T-helper 17 cell (primary cell): ENCODE measurements at places on chromosomes 13 and 19. TPM values are rescaled to one million over a fixed set of nuclear protein-coding genes. Genes with fewer than 3 reads are reported as not detected.
A peak's percentile ranks its signal among the peaks of the same experiment; 100 is the strongest.

MAMSTR gene
- 0.42 TPM for total RNA-seq

ANGPTL8 gene
- total RNA-seq: not detected

REEP6 gene
- 2.3 TPM for total RNA-seq

GJB6 gene
- 3.3 TPM for total RNA-seq

ZNF888 gene
- 4.4 TPM for total RNA-seq

SLC25A41 gene
- not detected for total RNA-seq

ZNF581 gene
- 26.3 TPM for total RNA-seq

GSX1 gene
- not detected for total RNA-seq

NOVA2 gene
- total RNA-seq: not detected

DCT gene
- total RNA-seq: 0.16 TPM

OVOL3 gene
- total RNA-seq: not detected

IGFL4 gene
- total RNA-seq: not detected

CRLF1 gene
- total RNA-seq: not detected

ADAT3 gene
- total RNA-seq: 6.4 TPM

- no peak for DNase-seq
Measured at GRCh38 chr19:29639086-29639485, 26.2 kb upstream of the PLEKHF1 start.

DNA sequence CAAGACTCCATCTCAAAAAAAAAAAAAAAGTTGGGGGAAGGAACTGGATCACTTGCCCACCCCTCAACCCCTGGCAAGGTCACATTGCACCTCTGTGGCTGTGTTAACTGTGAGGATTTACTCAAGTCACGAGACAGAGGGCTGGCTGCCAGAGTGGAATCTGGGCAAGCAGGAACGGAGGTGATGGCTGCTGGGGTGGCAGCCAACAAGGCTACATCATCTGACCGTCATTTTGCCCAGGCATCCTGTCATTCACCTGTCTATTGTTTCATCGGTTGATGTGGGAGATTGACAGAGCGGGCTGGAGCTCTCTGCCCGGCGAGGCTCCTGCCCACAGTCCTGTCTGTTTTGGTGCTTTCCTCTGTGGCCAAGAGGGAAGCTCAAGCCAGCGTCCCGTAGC is 75.7 kb downstream of the DPF1 start:
- no peak for DNase-seq

- no peak for DNase-seq
Measured at GRCh38 chr19:58395979-58396627, 647 bp downstream of the RNF225 start.

DNA sequence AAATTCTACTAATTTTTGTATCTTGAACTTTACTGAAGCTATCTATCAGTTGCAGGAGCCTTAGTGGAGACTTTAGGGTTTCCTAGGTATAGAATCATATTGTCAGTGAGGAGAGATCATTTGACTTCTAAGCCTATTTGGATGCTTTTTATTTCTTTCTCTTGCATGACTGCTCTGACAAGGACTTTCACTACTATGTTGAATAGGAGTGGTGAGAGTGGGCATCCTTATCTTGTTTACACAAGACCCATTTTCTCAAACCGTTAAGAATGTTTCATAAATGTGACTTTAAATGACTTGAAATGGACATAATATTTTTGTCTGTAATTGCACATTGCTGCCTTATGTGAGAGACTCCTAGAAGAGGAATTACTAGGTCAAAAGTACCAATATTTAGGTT is 17.9 kb upstream of the CSNK1A1L start:
- DNase-seq: no peak

DNA sequence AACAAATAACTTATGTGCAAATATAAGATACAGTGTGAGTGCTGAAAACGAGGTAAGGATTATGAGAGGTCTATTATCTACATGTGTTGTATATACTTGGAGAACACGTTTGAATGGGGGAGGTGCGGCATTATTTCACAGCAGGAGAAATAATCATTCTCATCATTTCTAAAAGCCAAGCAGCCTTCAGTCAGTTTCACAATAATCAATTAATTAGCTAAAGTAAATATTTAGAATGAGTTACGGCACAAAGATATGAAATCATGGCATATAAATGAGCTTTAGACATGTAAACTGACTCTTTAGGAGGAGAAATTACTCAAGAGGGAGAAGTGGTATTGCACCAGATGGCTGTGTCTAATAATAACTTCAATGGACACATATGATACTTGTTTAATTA is 366.6 kb downstream of the DNAJC15 start:
- no peak for DNase-seq

- DNase-seq: no peak
Measured at GRCh38 chr19:23799321-23799720, 40.6 kb upstream of the ZNF681 start.

GRCh38 chr13:67095621-67096020 is 134.5 kb downstream of the PCDH9 start:
- no peak for DNase-seq

DNA sequence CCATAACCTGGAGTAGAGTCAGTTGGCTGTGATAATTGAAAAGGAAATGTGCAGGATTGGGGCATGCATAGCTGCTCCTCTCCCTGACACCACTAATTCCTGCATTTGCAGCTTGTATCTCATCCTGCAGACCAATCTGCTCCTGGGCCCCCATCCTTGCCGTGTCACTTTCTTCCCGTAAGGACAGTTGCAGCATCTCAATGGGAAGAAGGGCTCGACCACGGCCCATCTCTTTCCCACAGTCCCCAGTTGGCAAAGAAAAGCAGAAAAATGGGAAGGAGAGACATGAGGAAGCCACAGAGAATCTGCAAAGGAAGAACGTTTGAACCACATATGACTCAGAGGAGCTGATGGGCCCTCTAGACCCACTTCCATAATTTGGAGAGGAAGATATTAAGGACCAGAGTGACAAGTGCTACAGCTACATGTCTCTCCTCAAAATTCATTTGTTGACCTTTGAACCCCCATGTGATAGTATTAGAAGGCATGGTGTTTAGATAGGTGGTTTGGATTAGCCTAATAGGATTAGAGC is 1.8 kb upstream of the SIGLEC12 start:
- DNase-seq: no peak

GRCh38 chr13:42990291-42991232 is 1.5 kb downstream of the EPSTI1 start:
- DNase-seq: no peak

DNA sequence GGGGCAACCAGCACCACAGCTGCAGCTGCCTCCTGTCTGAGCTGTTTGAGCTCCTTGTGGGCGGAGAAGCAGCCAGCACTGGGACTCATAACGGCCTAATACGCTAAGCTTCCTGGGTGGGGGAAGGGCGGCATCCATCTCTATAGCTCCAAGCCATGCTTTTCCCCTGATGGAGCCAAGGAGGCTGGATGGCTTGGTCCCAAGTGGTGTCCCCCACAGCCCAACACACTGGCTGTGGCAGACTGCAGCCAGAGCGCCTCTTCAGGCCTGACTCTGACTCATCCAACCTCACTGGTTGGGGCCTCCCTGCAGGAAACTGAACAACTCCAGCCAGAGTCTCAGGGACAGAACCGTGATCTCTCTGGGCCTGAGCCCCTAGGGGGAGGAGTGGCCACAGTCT is 537.3 kb downstream of the SUCLA2 start:
- DNase-seq: no peak

DNA sequence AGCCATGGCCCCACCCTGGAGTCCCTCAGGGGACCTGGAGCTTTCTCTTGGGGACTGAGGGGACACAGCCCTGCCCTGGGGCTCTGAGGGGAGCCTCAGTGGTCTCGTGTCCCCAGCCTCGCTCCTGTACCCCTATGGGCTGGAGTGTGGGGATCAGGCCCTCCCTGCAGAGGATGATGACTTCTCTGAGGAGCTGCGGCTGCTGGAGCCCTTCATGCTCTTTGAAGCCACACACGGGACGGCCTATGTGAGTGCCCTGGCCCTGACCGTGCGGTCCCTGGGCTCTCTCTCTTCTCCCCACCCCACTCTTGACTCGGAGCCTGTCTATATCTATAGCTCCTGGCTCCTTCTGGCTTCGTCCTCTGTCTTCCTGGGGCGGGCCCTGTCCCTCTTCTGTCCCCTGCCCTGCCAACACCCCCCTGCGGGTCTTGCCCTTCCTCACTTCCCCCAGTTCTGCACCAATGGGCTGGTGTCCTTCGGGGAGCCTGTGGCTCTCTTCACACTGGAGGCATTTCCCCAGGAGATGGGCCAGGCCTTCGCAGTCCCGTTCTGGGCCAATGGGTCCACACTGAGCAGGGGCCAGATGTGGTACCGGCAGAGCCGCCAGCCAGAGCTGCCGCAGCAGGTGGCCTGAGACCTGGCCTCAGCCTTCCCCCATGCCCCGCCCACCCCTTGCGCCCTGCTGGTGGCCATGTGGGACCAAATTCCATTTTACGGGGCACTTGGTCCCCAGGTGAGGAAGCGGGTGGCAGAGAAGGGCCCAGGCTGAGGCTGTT is 33.1 kb downstream of the HPN start:
- no peak for DNase-seq

- DNase-seq: peak; percentile 71
Measured at GRCh38 chr19:14505488-14506239, 9.7 kb upstream of the GIPC1 start.

GRCh38 chr13:51015973-51016372 is 95.1 kb downstream of the C13orf42 start:
- DNase-seq: no peak

- no peak for DNase-seq
Measured at GRCh38 chr13:70098669-70099068, 9.0 kb upstream of the ATXN8OS start.

- no peak for DNase-seq
Measured at GRCh38 chr13:43475140-43475539, 311.6 kb downstream of the ENOX1 start.

GRCh38 chr19:40797166-40797962 is 1.6 kb upstream of the EGLN2 start:
- no peak for DNase-seq

DNA sequence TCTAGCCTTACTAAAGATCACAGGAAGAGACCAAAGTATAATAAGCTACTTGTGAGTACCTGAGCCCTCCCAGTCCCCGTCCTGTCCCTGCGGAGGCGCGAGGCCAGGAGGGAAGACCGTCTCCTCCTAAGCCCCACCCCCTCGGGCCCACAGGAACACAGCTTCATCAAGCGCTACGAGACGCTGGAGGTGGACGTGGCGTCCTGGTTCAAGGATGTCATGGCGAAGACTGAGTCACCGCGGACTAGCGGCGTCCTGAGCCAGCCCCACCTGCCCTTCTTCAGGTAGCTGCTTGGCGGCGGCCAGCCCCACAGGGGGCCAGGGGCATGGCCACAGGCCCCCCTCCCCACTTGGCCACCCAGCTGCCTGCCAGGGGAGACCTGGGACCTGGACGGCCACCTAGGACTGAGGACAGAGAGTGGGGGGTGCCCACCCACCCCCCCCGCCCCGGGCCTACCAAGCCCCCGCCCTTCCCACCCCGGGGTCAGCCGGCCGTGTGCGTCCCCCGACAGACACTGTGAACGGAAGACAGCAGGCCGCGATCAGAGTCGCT is 2.4 kb upstream of the TGFBR3L start:
- no peak for DNase-seq

DNA sequence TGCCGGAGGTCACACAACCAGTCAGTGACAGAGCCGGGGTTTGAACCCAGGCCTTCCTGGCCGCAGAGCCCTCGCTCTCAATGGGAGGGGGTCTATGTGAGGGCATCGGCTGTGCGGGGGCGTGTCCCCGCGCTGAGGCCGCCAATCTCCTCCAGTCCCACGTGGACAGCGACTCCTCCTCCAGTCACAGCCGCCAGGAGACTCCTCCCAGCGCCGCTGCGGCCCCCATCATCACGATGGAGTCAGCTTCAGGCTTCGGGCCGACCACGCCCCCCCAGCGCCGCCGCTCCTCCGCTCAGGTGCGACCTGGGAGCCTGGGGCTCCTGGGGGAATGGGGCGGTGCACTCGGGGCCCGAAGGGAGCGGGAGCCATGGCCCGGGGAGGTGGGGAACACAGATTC is 6.0 kb downstream of the SPRED3 start:
- peak; percentile 59 for DNase-seq

- DNase-seq: no peak
Measured at GRCh38 chr13:43095771-43096719, 72.7 kb downstream of the DNAJC15 start.

- no peak for DNase-seq
Measured at GRCh38 chr13:100100115-100100879, 11.4 kb downstream of the PCCA start.

- DNase-seq: peak; percentile 84
Measured at GRCh38 chr19:42132030-42132628, at the start of gene POU2F2. Gene POU2F2, minus strand, starts transcription at chr19:42132446. Its CDS starts 35 bp downstream, at chr19:42132411.

DNA sequence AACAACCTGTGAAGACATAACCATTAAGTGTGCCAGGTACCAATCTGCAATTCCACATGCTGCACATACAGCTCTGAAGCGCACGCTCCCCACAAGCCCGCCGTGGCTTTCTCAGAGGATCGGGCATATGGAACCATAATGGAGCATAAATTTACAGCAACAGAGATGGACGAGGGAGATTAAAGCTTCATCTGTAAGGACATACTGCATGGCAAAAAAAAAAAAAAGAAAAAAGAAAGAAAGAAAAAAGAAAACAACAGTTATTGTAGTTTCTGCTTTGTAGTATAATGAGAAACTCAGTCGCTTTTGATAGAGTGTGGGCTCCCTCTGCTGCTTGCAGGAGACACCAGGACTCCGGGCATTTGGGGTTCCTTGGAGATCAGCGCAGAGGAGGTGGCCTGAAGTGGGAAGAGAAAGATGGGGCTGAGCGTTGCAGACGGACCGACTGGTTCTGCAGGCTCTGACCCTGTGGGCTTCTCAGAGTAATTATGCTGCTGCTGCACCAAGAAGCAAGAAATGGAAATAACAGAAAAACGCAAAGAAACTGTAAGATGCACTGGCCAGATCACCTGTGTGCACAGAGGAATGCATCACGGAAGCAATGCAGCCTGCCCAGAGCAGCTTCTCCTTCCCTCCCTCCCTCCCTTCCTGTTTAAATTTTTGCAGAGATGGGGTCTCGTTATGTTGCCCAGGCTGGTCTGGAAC is 10.8 kb upstream of the PDCD5 start:
- DNase-seq: peak; percentile 45

- no peak for DNase-seq
Measured at GRCh38 chr13:98026457-98026857, 73.0 kb downstream of the IPO5 start.

GRCh38 chr13:32585550-32586079 is 637 bp upstream of the PDS5B start:
- no peak for DNase-seq

- no peak for DNase-seq
Measured at GRCh38 chr13:79353693-79354092, 52.4 kb downstream of the RBM26 start.

DNA sequence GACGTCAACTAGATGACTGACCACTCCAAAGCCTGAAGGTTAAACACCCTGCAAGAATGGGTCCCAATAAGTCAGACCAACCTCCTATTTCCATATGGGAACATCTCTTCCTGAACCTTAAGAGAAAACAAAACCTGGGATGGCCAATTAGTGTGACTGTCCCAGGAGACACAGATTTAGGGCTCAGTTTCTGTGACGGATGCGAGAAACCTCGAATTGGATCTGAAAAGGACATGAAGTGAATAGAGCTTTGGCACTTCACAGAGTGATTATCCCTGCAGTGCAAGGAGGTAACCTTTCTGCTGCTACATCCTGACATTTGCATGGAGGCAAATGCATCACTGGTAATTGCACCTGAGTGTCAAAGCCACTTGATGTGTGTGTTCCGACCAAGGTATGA is 442.2 kb upstream of the KLF12 start:
- DNase-seq: no peak

GRCh38 chr19:35549879-35550523 is 4.6 kb downstream of the TMEM147 start:
- DNase-seq: no peak
